ENCODE measurements at places on chromosomes 13 and 19.

- DNase-seq, result no peak
Observed at GRCh38 chr19:50882188-50882587, 8.9 kb downstream of the KLK2 start.

DNA sequence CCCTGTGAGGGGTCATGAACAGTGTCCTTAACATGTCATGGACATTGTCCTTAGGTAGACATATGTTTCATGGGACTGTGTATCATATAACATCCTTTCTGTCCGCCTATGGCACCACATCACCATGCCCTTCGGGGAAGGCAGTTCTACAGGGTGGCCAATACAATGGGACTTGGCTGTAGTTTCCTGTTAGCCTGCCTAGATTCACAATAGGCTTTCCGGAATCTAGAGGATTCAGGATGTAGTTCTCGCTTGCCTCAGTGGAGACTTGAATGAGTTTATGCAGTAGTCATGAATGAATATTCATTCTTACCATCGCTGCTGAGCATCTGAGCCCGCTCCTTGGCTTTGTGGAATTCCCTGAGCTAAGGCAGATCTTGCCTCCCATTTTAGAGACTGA is 100.5 kb downstream of the DNAJC15 start:
- no peak for DNase-seq

- DNase-seq, result no peak
Observed at GRCh38 chr13:109139346-109139745, 509.9 kb downstream of the MYO16 start.

DNA sequence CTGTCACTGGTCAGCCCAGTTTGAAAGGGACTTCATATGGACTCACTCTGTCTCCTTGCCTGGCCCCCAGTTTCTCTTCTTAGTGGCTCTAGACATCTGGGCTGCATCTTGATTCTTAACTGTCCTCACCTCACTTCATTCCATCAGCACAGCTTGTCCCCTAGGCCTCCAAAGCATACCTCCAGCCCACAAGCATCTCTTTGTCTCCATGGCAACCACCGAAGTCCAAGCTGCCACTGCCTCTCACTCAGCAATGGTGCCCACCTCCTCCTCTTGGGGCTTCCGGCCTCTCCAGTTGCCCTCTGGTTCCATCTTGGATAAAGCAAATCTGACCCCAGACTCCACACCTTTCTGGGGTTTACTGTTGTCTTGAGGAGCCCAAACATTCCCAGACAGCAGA is 9.9 kb upstream of the KLHL26 start:
- no peak for DNase-seq

GRCh38 chr13:99153219-99153618 is 47.4 kb upstream of the UBAC2 start:
- no peak for DNase-seq

- no peak for DNase-seq
Observed at GRCh38 chr13:48569104-48569666, 36.3 kb upstream of the RCBTB2 start.

Measured in effector CD4-positive, alpha-beta T cell (primary cell).